ENCODE measurements at places on chromosomes 2 and 18.
A peak's percentile ranks its signal among the peaks of the same experiment; 100 is the strongest.

GRCh38 chr2:66446941-66447340 lies 12.0 kb downstream of the MEIS1 start:
- DNase-seq: no peak

- peak; percentile 26 for DNase-seq
Measured at GRCh38 chr2:26401739-26402541, at the start of gene DRC1. Gene DRC1 (plus strand): TSS chr2:26401920. CDS start chr2:26401990, 70 bp downstream.

GRCh38 chr2:61328707-61329251 lies 142.1 kb downstream of the USP34 start:
- DNase-seq: no peak

GRCh38 chr18:48951448-48952286 lies 902 bp upstream of the SMAD7 start:
- DNase-seq: peak; percentile 76

GRCh38 chr18:48330016-48330991 lies 78.9 kb downstream of the ZBTB7C start:
- no peak for DNase-seq

DNA sequence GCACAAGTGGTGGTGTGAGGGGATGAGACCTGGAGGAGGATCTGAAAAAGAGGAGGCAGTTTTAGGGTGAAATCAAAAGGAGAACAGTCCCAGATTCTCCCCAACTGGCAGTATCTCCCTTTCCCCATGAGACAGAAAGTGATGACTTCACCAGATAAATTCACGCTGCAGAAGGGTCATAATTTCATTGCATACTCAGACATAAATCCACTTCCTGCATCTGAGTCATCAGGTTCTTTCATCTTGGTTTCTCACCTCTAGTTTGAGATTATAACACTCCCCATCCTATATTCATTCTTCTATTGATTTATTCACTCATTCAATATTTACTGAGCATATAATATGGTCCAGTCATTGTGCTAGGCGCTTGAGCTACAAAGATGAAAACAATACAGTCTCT lies 64.7 kb downstream of the CCDC148 start:
- peak; percentile 1 for DNase-seq

GRCh38 chr2:54041135-54041534 lies 70.3 kb upstream of the PSME4 start:
- DNase-seq: peak; percentile 55

DNA sequence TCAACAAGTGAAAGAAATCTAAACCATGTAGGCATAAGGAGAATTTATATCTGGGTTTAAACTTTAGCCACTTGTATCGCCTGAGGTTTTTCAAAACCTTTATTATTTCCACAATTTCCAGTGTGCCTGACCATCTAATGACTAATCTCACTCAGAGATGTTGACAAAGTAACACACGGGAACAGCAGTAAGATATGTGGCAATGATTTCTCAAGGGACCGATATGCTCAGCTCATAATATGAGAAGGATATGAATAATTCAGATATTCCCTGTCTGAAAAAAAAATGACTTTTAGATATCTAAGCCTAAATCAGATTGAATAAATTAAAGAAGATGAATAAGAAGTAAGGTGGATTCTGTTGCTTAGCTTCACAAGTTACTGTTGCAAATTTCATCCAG lies 43.5 kb downstream of the TMEM163 start:
- no peak for DNase-seq

DNA sequence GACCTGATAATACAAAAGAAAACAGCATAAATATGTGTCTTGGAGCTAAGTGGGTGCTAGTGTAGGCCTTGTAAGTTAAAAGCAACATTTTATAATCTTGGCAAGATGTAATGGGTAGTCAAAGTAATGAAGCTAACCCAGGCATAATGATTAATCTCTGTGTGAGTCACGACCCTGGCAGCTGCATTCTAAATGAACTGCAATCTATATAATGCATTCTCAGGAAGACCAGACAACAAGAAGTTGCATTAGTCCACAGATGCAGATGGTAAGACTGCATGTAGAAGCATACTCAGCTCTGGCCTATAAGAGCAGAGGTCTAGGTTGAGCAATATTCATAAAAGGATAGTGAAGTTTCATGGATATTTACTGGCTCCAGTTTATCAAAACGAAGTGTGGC lies 85.6 kb upstream of the ETAA1 start:
- DNase-seq: no peak

Measured in stimulated activated CD4-positive, alpha-beta T cell treated with anti-CD3 and anti-CD28 coated beads, Interleukin-12 subunit alpha, Interleukin-12 subunit beta, amount 100 ng/mL, for 48 hours (primary cell).